ENCODE measurements at places on chromosomes 13 and 19. TPM values are rescaled to one million over a fixed set of nuclear protein-coding genes. Genes with fewer than 3 reads are reported as not detected.

Gene CEBPA
- 70.0 TPM for total RNA-seq

Gene PTH2
- total RNA-seq, result not detected

Gene ZNF135
- total RNA-seq, result 9.5 TPM

Gene TGFB1
- total RNA-seq, result 10.9 TPM

Gene GSX1
- total RNA-seq, result not detected

Gene MEIOSIN
- not detected for total RNA-seq

Gene ZNF428
- 28.4 TPM for total RNA-seq

Gene MATK
- total RNA-seq, result 0.99 TPM

Gene PLK5
- 0.10 TPM for total RNA-seq

Gene KLF5
- 30.9 TPM for total RNA-seq

Gene ONECUT3
- not detected for total RNA-seq

Gene NLRP4
- not detected for total RNA-seq

Gene THSD8
- total RNA-seq, result 0.39 TPM

Gene GRK1
- not detected for total RNA-seq

Data from skin of body (tissue), 3 donors.